ENCODE measurements at places on chromosomes 7 and 10.

- no peak for DNase-seq
These were observed 116.1 kb downstream of the FAM53B start for GRCh38 chr10:124627866-124628675.

DNA sequence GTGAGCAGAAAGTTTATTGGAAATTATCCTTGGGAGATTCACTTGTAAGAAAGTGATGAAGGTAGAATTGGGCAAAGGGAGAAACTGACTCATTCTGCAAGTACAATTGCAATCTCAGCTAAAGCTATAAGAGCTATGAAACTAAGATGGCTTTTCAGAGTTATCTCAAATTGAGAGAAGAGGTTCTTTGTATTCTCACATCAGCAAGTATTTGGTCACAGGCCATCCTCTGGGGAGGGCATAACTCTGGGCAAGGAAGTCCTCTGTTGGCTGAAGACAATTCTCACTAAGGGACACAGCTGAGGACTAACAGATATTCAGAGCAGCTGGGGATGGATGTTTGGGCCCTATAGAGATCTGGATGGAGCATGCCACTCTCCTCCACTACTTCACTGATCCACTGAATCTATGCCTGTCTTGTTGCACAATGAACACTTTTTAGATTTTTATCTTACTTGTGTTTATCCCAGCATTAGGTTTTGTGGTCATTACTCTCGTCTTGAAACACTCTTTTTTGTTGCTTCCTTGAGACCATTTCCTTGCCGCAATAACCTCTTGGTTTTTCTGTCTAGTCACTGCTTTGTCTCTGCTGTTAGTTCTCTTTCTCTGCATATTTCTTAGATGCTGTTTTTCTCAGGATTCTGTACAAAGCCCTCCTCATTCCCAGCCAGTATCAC is 115.1 kb downstream of the GNAI1 start:
- DNase-seq = no peak

DNA sequence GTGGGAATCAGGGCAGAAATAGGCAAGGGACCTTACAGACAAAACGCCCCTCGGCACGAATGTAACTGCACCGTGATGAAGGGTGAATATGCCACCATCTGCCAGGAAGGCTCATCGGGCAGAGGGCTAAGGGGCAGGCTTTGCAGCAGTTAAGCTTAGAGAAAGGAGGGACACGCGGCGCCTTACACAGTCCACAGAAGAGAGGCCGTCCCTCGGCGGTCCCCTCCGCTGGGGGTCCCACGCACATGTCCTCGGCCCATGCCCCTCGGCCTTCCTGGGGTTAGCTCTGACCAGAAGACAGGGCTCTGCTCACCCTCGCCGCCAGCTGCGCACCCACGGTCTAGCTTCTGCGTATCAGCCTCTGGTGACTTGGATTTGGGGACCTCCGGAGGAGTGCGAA is 141.1 kb downstream of the DYNC2I1 start:
- no peak for DNase-seq

GRCh38 chr10:1366322-1366691 is 310.1 kb downstream of the WDR37 start:
- DNase-seq = no peak

- no peak for DNase-seq
These were observed 151.2 kb downstream of the AUTS2 start for GRCh38 chr7:69749372-69749979.

- no peak for DNase-seq
These were observed 96.0 kb upstream of the IKZF1 start for GRCh38 chr7:50208378-50208982.

DNA sequence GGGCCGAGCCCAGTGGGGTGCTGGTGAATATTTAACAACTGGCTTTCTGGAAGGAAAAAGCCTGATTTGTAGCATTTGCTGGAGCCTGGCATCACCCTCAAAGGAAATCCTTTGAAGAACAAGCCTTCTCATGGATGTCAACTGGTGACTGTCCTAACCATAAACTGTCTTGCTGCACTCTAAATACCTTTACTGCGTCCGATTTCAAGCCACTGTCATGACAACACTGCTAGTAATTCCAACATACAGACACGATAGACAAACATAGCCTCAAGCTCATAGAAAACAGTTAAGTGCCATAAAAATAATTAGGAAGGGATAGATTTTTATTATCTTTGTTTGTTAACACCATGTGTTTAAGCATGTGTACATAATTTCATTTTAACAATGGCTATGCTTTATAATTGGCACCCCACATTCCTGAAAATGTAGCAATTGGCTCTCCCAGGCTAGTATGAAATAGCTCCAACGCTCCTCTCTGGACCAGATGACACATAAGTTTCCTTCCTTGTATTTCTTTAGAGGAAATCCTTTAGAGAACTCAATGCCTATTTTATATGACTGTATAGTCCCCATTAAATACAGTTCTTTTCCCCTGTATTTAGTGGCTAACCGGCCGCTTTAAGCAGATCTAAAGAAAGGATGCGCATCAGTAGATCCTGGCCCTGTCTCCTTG is 273.4 kb downstream of the PRPF18 start:
- no peak for DNase-seq

- no peak for DNase-seq
These were observed 159.7 kb upstream of the GPR26 start for GRCh38 chr10:123506455-123506854.

- DNase-seq = no peak
These were observed 2.8 kb upstream of the FLNC start for GRCh38 chr7:128827248-128827958.

DNA sequence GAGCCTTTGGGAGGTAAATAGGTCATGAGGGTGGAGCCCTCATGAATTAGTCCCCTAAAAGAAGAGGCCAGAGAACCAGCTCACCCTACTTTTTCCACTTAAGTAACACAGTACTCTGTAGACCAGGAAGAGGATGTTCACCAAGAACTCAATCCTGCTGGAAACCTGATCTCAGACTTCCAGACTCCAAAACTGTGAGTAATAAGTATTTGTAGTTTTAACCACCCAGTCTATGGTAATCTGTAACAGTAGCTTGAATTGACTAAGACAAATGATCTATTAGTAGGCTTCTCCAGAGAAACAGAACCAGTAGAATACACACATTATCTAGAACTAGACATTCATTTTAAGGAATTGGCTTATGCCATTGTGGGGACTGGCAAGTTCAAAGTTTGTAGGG is 51.5 kb downstream of the ANKMY2 start:
- DNase-seq = no peak

GRCh38 chr10:77256346-77256745 is 381.3 kb downstream of the KCNMA1 start:
- no peak for DNase-seq

GRCh38 chr7:2893411-2893861 is 49.3 kb upstream of the GNA12 start:
- DNase-seq = no peak

GRCh38 chr7:22154143-22154529 is 202.8 kb downstream of the RAPGEF5 start:
- no peak for DNase-seq

DNA sequence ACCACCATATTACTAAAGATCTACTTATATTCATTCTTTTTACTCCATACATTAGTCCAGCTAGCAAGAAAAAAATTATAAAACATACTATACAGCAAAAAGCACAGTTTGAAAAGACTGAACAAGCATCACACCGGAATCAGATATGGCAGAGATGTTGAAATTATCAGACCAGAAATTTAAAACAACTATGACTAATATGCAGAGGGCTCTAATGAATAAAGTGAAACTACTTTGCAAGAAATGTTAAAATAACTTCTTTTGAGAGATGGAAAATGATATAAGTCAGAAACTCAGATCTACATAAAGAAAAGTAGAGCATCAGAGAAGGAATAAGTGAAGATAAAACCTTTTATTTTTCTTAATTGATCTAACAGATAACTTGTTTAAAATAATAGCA is 50.9 kb downstream of the SGCE start:
- no peak for DNase-seq

- no peak for DNase-seq
These were observed 153.7 kb downstream of the CDK14 start for GRCh38 chr7:90749774-90750173.

DNA sequence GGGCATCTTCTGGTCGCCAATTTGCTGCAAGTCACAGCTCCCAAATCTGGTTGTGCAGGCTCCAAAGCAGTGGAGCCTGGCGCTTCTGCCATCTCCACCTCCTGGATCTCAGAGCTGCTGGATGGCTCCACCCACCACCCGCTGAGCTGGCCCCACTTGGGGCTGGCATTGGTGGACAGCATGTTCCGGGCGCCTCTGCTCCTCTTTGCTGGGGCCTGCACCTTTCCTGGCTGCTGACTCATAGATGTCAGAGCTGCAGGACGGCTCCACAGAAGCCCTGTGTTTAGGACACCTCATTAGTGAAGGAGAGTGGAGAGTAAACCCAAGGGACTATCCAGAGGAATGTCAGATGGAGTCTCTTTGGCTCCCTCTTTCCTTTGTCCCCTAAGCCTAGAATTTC is 27.4 kb downstream of the MAPK8 start:
- DNase-seq = no peak

DNA sequence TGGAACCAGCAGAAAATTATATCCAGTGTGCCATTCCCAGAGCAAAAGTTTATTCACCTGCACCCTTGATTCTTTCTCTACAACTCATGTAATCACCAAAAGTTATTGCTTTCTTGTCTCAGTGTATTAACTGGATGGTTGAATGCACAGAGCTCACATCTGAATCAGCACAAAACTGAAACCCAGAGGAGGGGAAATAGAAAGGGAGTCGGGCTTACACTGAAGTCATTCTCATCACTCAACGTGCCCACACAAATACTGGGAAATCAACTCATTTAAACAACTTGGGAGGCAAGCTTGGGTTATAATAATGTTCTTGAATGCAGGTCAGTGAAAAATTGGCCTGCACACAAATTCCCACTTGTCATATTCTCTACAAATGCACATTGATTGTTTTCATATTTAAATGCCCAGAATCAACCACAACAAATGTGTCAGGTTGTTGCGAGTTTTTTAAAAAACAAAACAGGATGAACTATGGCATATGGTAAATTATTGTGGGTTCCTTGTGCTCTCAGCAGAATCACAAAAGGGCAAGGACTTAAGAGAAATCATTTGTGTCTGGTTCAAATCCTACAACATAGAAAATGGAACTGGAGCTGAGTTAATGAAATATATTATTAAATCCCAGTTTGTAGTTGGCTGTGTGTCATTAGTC is 125.9 kb upstream of the NOBOX start:
- no peak for DNase-seq

GRCh38 chr7:45036796-45037195 is 36.8 kb downstream of the CCM2 start:
- no peak for DNase-seq

GRCh38 chr7:138407792-138408191 is 52.3 kb upstream of the TRIM24 start:
- DNase-seq = no peak

GRCh38 chr7:90271753-90272152 is 26.8 kb downstream of the CFAP69 start:
- DNase-seq = no peak

DNA sequence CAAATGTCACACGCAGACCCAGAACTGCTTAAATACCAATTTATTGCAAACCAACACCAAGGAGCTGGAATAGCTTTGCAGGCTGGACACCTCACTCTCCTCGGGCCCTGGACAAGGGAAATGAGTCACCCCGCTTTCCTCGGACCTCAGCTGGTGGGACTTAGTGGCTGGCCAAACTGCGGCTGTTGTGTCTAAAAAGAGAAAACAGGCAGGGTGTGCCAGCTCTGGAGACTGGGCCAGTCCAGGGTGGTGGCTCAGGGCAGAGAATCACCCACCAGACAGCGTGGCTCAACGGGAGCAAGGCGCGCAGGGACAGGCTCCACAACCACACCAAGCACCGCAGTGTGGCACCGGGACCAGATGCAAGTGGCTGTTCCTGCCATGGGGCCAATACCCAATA is 58.2 kb upstream of the CAMK2B start:
- DNase-seq = no peak

- DNase-seq = no peak
These were observed 18.6 kb upstream of the FAM221A start for GRCh38 chr7:23661385-23661784.

- DNase-seq = no peak
These were observed 59.8 kb downstream of the CSGALNACT2 start for GRCh38 chr10:43197834-43198681.

- no peak for DNase-seq
These were observed 160.1 kb downstream of the GATA3 start for GRCh38 chr10:8214587-8214986.

DNA sequence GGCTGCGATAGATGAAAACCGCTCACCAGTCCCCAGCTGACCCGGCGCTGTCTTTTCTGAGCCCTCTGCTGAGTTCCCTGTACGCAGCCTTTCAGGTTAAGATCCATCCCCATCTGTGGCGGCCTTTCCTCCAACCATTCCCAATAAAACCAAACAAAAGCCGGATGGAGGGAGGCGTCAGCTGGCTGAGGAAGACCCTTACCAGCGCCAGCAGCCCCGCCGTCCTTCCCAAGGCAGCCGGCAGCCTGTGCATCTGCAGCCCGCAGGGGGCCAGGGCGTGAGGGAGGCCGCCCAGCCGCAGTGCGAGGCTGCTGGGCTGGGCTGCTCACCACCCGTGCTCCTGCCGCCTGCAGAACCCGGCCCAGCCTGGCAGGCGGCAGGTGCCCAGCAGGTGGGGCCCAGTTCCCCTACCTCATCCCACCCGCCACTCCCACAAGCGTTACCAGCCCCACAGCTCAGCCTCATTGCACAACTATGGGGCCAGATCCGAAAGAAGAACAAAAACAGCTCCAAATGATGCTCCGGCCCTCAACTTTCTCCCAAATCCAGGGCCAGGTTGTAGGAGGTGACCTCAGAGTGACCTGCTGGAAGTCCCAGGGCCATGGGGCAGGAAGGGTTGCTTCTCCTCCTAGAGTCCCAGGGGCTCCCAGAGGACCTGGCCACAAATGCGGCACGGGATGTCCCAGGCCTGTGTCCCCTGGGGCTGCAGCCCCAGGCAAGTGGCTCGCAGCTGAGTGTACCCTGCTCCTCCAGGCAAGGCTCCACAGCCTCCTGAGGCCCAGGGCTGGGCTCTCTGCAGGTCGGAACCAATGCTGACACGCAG is 23.8 kb downstream of the PAPOLB start:
- DNase-seq = no peak

GRCh38 chr10:61937631-61938351 is 36.3 kb downstream of the ARID5B start:
- no peak for DNase-seq

DNA sequence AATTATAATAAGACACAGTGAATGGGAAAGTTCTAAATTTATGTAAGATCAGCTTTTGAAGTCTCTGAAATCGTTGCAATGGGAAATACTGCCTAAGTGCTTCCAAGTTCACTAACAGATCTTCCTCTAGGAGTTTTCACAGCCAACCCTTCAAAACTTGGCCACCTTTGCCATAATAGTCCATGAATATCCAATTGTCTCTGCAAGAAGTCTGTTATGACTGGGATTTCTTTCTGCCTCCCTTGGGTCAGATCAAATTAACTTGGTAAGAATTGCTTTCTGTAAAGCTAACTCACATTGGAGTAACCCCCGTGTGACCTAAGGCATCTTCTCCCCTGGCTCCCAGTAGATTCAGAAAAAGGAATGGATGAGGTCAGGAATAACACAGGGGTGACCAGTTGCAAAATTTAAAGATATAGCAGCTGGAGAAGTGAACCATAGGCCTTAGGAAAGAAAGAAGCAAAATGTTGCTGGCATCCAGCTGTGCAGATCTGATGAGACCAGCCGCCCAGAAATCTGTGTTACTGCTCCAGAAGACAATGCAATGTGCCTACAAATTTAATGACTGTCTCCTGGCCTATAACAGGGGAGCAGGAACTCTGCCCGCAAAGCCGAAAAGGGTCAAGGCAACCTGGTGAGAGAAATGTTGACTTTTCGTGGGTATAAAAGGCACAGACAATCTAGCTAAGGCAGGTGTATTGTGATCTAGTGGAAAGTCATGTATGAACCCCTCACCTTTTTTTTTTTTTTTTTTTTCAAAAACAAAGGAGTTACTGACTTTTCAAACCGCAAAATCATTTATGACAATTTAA is 7.5 kb upstream of the OPTN start:
- no peak for DNase-seq

Measured in cortex of kidney (tissue), 1 donor.